K562 (cell line): ENCODE measurements at places on chromosomes 4 and X. TPM values are rescaled to one million over a fixed set of nuclear protein-coding genes. Genes with fewer than 3 reads are reported as not detected.

The GPAT3 gene
- polyA plus RNA-seq, result 9.4 and 13.1 TPM in 2 replicates

The MAGEA10 gene
- polyA plus RNA-seq, result not detected in 2 replicates

The CYP2U1 gene
- polyA plus RNA-seq, result 0.09 TPM in 1 of 2 replicates, not detected in the other

The MEPE gene
- not detected in 2 replicates for polyA plus RNA-seq

The HSD17B13 gene
- polyA plus RNA-seq, result 0.22 and 0.33 TPM in 2 replicates

The GAB1 gene
- polyA plus RNA-seq, result 2.9 and 7.1 TPM in 2 replicates

The PDE5A gene
- polyA plus RNA-seq, result 0.08 and 0.47 TPM in 2 replicates

The OPRPN gene
- not detected in 2 replicates for polyA plus RNA-seq

The CENPVL2 gene
- polyA plus RNA-seq, result not detected in 2 replicates

The HEPH gene
- polyA plus RNA-seq, result 27.5 and 30.2 TPM in 2 replicates

The CETN2 gene
- polyA plus RNA-seq, result 22.3 and 22.6 TPM in 2 replicates

The RBM47 gene
- 3.8 and 4.1 TPM in 2 replicates for polyA plus RNA-seq

The HUWE1 gene
- 59.1 and 61.8 TPM in 2 replicates for polyA plus RNA-seq

The ADH1C gene
- polyA plus RNA-seq, result not detected in 2 replicates

The SMIM31 gene
- not detected in 2 replicates for polyA plus RNA-seq

The UGT2A2 gene
- not detected in 2 replicates for polyA plus RNA-seq

The GLRA2 gene
- not detected in 2 replicates for polyA plus RNA-seq

The FGA gene
- polyA plus RNA-seq, result not detected in 2 replicates

The FAM9B gene
- 2.6 and 3.6 TPM in 2 replicates for polyA plus RNA-seq

The CD40LG gene
- polyA plus RNA-seq, result not detected in 2 replicates

The MAGEA2B gene
- 13.5 and 21.6 TPM in 2 replicates for polyA plus RNA-seq

The TTC29 gene
- polyA plus RNA-seq, result not detected in 2 replicates

The KLHL4 gene
- 0.04 TPM in 1 of 2 replicates, not detected in the other for polyA plus RNA-seq

The TMEM33 gene
- 34.0 and 53.7 TPM in 2 replicates for polyA plus RNA-seq

The APLN gene
- 0.04 TPM in 1 of 2 replicates, not detected in the other for polyA plus RNA-seq

The FHDC1 gene
- polyA plus RNA-seq, result 0.03 and 0.16 TPM in 2 replicates

The ADD1 gene
- polyA plus RNA-seq, result 87.7 and 121 TPM in 2 replicates

The PARM1 gene
- not detected in 2 replicates for polyA plus RNA-seq

The PGAM4 gene
- not detected in 2 replicates for polyA plus RNA-seq

The CXCL10 gene
- 0.08 TPM in 1 of 2 replicates, not detected in the other for polyA plus RNA-seq

The CXCL11 gene
- 5.6 and 6.2 TPM in 2 replicates for polyA plus RNA-seq

The CT47B1 gene
- polyA plus RNA-seq, result 0.62 TPM in 1 of 2 replicates, not detected in the other

The TENM3 gene
- not detected in 2 replicates for polyA plus RNA-seq

The IL3RA gene
- not detected in 2 replicates for polyA plus RNA-seq

The LEF1 gene
- 29.7 and 30.3 TPM in 2 replicates for polyA plus RNA-seq

The DGAT2L6 gene
- polyA plus RNA-seq, result not detected in 2 replicates
